ENCODE measurements at places on chromosomes 7 and 10.

GRCh38 chr7:113143486-113144257, 25.3 kb upstream of the SMIM30 start:
- DNase-seq = no peak

DNA sequence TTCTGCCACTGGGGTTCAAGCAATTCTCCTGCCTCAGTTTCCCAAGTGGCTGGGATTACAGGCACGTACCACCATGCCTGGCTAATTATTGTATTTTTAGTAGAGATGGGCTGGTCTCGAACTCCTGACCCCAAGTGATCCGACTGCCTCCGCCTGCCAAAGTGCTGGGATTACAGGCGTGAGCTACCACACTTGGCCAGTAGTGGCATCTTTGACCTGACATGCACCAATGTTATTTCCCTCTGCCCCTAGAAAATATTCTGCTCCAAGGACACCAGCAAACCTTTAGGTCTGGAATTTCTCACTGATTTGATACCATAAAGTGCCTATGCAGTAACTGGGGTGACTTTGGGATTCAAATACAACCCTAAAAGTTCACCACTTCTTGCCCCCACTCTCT, 179.4 kb downstream of the ARID5B start:
- DNase-seq = no peak

GRCh38 chr10:43208147-43209073, 58.5 kb downstream of the RASGEF1A start:
- peak; percentile 7 for DNase-seq

- DNase-seq = no peak
Observed at GRCh38 chr7:42493436-42494198, 256.6 kb upstream of the GLI3 start.

DNA sequence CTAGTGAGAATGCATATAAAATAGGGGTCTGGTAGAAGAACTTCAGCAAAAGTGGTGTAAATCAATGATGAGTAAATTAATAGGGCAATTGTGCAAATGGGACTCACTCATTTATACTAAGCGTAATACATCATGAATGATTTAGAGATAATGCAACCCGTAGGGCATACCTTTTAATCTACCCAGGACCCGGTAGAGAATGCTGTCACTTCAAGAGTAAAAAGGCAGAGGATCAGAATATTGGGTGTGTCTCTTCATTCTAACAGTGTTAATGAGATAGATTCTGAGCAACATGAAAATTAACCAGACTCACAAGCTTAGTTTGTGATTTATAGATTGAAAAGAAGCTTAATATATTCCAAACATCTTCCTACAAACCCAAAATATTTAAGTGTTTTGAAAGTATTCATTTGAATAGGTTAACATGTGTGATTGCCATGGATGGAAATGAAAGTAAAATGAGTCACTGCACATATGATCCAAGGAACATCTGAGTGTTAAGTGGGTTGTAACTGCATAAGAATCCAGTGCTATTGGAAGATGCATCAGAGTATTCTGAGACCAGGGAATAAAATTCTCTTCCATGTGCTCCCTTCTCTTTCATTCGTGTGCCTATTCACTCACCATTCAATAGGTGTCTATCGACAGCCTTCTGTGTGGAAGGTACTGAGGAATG, 690.6 kb downstream of the AUTS2 start:
- DNase-seq = no peak

- no peak for DNase-seq
Observed at GRCh38 chr10:60282771-60283353, 106.8 kb downstream of the ANK3 start.

DNA sequence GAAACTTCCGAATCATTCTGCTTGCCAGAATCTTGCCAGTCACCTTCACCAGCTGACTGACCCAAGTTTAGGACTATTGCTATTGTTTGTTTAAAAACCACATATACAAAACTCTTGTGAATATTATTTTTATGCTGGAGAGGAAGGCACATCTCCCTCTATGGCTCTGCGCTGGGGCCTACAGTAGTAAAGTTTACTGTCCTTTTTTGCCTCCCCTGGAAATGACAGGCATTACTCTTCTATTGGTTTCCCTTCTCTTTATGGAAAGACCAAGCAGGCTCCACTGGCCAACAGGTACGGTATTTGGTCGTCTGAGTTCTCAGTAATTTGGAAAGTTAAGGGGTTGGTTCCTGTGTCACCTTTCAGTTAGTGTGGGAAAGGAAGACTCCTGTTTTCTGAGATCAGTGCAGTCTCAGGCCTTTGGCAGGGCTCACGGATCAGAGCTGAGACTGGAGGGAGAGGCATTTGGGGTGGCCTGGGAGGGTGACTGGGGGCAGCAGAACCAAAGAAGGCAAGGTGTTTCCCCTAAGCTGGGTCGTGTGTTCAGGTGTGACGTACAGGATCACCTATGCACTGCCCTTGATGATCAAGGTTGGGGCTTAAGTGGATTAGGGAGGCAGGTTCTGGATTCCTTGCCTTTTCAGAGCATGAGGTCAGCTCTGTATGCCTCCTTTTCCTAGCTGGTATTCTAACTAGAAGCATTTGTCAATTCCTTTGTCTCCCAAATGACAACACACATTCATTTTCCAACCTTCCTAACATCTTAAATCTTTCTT, 16.0 kb upstream of the KIF5B start:
- DNase-seq = no peak

- no peak for DNase-seq
Observed at GRCh38 chr10:24821986-24822385, 98.3 kb upstream of the ARHGAP21 start.

DNA sequence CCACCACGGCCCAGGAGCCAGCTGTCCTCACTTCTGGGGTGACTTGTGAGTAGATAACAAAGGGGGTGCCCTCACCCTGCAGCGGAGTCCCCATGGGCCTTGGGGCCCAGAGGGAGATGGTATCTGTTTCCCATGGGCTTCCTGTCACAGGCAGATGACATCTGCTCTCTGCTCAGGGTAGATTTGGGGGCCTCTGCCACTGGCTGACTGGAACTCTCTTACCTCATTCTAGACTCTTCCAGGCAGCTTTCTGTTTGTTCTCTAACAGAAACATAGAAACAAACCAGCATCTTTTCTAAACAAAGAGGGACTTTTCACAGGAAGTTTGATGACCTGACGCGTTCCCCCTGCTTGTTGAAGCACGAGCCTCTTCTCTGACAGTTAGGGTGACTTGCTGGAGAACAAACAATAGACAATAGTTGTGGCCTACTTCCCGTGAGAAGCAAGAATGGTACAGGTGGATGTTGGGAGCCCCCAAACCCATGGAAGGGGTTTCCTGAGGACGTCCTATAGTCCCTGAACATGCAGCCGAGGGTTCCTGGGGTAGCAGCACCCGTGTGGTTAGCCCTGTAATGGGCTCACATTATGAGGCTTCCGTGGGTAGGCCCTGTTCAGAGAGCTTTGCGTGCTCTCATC, 61.6 kb downstream of the GRK5 start:
- DNase-seq = peak; percentile 82

- no peak for DNase-seq
Observed at GRCh38 chr7:101104193-101104713, 19.0 kb downstream of the TRIM56 start.

DNA sequence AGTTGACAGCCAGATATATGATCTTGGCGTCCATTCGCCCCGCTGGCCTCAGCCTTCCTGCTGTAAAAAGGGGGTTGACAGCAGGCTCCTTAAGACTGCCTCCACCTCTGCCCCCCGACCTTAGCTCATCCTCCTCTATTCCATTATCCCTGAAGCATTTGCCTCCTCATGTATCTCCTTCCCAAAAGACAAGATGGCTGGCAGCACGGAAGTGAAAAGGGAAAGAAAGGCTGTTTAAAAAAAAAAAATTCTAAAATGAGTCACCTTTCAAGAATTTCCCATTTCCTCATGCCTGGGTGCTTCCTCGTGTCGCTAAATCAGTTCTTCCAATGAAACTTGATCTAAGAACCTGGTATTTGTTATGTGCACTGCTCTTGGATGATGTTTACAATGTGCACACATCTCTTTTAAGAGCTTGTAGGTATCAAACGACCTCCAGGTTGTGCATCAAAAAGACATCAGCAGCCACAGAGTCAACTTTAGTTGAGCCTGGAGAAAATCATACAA, 1.7 kb downstream of the SCRN1 start:
- DNase-seq = no peak

GRCh38 chr7:98429799-98430198, 28.9 kb upstream of the BAIAP2L1 start:
- no peak for DNase-seq

DNA sequence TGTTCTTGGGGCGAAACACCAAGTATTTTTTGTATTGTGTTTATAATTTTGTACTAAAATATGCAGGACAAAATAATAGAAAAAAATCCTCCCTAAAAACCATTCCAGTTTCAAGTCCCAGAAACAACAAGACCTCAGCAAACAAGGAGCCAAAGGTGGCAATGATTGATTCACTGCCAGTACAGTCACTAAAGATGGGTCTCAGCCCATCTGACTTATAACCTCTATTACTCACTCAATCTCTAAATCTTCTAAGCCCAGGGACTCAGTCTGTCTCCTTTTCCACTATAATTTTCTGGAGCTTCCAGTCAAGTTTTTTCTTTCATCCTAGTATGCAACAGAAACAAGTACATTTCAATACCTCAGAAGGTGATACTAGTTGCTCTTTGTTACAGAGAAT, 33.3 kb downstream of the SNX13 start:
- DNase-seq = no peak

- DNase-seq = peak; percentile 27
Observed at GRCh38 chr10:44310762-44311562, 73.9 kb downstream of the CXCL12 start.

- no peak for DNase-seq
Observed at GRCh38 chr10:133361773-133362441, 4.1 kb upstream of the FUOM start.

GRCh38 chr7:140584195-140584851, 56.3 kb downstream of the DENND2A start:
- DNase-seq = no peak

GRCh38 chr10:3425261-3425660, 252.7 kb upstream of the PITRM1 start:
- no peak for DNase-seq

DNA sequence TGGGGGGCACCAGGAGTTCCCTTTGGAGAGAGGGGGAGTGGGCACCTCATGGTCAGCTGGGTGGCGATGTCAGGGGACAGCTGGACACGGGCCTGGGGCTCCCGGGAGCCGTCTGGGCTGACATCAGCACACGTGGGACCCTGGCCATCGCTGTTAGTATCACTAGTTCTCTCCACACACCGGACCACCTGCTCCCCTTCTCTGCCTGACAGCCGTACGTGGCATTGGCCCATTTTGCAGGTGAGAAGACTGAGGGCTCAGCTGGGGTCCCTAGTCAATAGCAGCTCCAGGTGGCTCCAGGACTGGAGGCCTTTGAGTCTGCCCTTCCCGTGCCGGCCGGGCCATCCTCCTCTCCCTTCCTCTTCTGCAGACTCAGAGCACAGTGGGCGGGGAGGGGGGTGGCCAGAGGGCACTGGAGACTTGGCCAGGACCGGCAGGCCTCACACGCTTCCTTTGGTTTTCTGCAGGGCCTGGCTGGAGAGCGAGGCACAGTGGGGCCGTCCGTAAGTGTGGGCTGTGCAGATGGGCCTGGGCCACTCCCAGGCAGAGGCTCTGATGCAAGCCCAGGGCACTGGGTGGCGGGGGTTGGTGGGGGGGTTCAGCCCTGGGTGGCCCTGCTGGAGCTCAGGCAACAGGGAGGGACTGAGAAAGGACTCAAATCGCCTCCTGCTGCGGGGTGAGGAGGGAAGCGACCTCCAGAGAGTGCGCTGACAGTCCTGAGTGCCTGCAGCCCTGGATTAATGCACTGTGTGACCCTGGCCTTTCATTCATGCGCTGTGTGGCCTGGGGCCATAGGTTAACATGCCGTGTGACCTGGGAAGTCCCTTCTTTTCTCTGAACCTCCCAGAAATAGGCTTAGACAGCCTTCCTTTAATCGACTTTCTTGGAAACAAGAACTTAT, 78.2 kb downstream of the MYL10 start:
- no peak for DNase-seq

DNA sequence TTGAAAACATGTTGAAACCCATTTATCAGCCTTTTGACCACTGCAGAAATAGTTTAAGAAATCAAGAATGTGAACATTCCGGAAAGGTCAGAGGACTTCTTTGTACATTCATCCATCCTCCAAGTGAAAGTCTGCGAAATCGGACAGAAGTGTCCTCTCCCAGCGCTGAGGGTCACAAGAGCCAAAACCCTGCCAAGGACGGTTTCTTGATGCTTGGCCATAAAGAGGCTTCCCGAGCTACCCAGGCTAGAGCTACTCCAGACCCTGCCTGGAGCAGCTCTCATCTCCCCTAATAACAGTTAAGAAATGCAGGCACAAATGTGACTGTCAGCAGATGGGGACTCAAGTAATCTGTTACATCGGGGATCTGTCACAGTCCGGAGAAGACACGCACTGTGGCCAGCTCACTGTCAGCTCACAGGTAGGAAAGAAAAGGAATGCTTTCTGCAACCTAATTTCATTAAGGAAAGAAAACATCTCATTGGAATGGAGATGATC, 4.5 kb upstream of the CYTH3 start:
- DNase-seq = no peak

DNA sequence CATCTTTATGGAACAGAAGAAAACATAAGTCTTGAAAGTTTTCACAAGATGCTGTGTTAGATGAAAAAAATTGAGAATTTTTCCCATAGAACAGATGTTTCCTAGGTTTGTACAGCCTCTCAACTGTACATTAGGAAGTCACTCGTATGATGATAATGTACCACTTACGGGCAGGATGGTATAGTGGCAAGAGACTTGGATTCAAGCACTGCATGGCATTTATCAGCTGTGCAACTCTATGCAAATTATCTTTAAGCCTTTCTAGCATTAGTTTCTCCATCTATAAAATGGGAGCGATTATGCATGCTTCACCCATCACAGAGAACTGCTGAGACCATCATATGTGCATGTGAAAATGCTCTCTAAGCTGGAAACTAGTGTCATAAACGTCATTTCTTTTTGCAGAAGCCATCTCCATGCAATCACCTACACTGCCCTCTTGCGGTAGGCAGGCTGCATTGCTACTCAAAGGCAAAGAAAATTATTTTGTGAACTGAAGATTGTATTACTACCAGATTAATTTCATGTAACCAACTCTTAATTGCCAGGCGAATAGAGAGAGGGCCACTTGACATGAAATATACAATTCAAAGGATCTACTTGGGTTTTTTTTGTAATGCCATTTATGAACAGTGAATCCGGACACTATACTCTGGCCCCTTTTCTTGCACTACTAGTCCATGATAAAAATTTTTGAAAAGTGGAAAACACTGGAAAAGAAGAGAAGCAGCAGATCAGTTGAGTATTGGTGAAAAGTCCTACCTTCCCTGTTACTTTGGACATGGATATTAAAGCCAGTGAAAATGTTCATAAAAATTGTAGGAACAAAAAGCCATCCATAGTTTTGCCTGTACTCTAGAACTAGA, 102.3 kb downstream of the JAZF1 start:
- peak; percentile 12 for DNase-seq

DNA sequence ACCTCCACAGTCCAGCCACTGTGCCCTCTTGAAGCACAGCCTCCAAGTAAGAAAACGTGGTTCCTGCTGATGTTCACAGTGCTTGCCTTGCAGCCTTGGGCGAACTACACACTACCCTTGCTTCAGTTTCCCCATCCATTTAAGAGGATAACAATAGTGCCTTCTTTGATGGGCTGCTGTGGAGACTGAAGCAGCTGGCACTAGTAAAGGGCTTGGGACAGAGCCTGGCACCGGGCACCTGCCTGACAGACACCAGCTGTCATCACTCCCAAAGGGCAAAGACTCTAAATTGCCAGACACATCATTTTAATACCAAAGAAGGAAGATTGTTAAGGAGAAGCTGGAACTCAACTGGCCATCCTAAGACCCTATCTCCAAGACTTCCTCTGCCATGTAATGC, 3.1 kb upstream of the C10orf90 start:
- DNase-seq = no peak

GRCh38 chr7:111835066-111835465, 272.8 kb upstream of the IMMP2L start:
- DNase-seq = no peak

- no peak for DNase-seq
Observed at GRCh38 chr10:122112625-122113160, 123.7 kb downstream of the TACC2 start.
